Stimulated activated CD4-positive, alpha-beta T cell treated with anti-CD3 and anti-CD28 coated beads, Interleukin-1b, Interleukin-23, amount 100 ng/mL, for 1 hour (primary cell): ENCODE measurements at places on chromosomes 7 and 10.

- no peak for DNase-seq
Observed at GRCh38 chr10:4074545-4075407, 289.8 kb upstream of the KLF6 start.

- peak; percentile 10 for DNase-seq
Observed at GRCh38 chr7:17939606-17940301, 540 bp downstream of the SNX13 start.

DNA sequence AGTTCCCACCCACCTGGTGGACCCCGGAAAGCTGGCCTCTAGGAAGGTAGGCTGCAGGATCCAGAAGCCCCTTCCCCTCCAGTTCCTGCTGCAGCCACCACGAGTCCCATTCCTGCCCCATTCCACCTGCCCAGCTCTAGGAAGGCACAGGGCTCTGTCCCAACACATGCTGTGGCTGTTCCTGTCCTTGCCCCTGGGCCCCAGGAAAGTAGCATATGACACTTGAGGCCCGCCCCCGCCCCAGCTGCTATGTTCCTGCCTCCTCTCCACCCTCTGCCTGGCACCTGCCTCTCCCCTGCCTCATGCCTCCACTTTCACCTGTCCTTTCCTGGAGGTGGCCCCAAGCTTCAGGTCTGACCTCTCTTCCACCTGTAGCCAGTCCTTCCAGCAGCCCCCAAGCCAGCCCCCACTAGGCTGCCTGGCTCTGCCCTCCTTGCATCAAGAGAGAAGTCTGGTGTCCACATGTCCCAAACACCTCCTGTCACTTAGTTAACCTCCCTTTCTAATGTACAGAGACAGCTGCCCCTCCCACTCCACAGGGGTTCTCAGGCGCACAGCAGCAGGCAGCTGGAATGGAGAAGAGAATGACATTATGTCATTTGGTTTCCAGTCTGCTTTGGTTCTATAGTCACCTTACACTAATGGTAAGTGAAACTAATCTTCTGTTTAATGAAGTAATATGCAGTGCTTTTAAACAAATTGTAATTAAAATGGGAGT, 22.7 kb downstream of the YKT6 start:
- no peak for DNase-seq

GRCh38 chr10:76242956-76243355, 811.5 kb downstream of the LRMDA start:
- DNase-seq: no peak

DNA sequence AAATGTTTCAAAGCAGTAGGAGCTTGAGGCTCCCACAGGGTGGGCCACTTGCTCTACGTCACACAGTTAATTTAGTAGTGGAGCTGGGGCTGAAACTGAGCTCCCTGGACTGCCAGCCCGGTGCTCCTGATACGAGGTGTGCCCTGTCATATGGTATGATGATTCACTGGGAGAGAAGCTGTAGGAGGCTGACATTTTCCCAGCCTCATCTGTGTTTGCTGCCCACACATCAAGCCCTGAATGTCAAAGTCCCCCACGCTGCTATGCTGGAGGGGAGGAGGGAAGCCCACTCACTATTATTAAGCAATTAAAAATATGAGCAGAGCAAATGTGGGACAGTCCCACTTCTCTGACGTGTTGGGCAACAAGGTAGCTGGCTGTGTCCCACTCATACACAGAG, 81.2 kb upstream of the SORCS3 start:
- DNase-seq: no peak

GRCh38 chr7:2041496-2042367, 191.0 kb downstream of the MAD1L1 start:
- DNase-seq: no peak

DNA sequence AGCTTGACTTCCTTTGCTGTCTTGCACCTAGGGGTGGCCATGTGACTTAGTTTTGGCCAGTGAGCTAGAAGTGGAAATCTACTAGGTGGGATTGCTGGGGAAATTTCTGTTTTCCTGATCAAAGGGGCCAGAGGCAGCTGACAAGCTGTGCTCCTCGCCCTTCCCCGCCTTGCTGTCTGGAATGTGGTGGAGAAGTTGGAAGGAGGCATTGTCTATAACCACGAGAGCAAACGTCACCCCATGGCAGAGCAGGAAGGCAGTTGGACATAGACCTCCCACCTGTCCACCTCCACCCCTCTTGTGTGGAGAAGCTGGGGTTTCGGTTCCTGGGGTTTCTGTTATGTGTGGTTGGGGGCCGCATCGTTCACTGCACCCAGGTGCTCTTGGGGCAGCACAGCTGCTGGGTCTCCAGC, 7.3 kb downstream of the SFRP5 start:
- no peak for DNase-seq

- no peak for DNase-seq
Observed at GRCh38 chr7:135964791-135965190, 12.4 kb downstream of the MTPN start.

DNA sequence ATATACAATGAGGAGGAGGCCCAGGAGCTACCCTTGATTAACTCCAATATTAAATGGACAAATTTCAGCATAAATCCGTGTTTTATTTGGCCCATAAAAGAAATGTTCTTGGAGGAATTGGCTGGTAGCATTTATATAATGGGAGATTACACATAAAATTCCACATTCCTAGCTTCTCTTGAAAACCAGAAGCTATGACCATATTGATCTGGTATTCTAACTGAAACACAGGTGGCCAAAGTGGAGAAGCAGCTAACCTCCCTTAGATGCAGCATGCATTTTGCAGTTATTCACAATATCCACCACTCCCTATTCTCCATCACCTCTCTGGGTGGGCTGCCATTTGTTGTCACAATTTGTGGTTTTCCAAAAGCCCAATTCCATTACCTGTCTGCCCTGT, 148.8 kb upstream of the CACNA2D1 start:
- no peak for DNase-seq

- DNase-seq: no peak
Observed at GRCh38 chr10:116838143-116838725, 11.1 kb upstream of the ENO4 start.

DNA sequence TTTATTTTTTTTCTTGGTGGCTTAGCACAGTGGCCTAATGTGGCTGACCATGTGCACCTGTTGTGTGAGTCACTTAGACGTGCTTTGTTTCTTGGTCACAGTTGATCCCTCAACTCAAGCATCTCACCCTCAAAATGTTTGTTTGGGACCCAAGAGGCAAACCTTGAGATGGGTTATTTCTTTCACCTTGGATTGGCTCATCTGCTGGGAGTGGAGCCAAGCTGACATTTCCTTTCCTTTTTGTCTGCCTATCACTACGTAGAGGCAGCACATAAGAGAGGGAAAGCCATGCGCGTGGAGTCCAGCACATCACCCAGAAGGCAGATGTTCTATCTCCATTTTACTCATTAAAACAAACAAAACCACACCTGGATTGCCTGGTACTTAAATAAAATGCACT, 6.4 kb upstream of the PRKCQ start:
- no peak for DNase-seq

DNA sequence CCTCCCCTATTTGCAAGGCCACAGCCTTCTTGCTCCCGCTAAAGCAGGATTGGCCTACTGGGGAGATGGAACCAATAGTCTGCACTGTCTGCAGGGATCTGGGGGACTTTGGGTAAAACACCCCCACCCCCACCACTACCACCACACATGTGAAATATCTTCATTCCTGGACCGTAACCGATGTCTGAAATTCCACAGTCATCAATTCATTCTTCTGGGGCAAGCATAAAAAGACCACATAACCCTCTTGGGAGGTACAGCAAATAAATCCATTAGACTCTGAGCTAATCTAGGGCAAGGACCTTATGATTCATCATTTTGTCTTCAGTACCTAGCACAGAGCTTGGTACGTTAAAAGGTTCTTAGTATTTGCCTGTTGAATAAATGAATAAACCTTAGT, 307.8 kb downstream of the GPAM start:
- DNase-seq: no peak

- DNase-seq: peak; percentile 15
Observed at GRCh38 chr7:139635526-139636302, 112.2 kb downstream of the CLEC2L start.

GRCh38 chr10:2214092-2214491, 476.8 kb upstream of the ADARB2 start:
- no peak for DNase-seq

GRCh38 chr10:78952686-78953085, 116.1 kb upstream of the ZMIZ1 start:
- no peak for DNase-seq

DNA sequence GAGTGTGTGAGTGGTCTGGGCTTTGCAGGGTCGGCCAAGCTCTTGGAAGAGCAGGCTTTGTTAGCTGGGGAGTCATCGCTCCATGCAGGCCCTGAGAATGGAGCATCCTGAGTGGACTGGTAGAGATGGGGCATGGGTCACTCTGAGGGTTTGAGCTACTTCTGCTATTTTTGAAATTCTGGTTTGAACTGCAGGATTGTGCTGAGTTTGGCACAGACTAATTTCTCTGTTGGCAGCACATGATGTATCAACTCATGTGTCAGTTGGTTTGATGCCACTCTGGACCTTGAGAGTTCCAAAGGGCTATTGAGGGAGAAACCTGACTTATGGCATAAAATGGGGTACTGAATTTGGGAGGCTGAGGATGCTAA, 56.3 kb downstream of the LRMDA start:
- no peak for DNase-seq

GRCh38 chr7:141497391-141497790, 53.8 kb upstream of the AGK start:
- no peak for DNase-seq

GRCh38 chr10:35933940-35934641, 292.0 kb upstream of the FZD8 start:
- no peak for DNase-seq

GRCh38 chr7:917255-918117, 37.0 kb downstream of the ADAP1 start:
- DNase-seq: no peak

DNA sequence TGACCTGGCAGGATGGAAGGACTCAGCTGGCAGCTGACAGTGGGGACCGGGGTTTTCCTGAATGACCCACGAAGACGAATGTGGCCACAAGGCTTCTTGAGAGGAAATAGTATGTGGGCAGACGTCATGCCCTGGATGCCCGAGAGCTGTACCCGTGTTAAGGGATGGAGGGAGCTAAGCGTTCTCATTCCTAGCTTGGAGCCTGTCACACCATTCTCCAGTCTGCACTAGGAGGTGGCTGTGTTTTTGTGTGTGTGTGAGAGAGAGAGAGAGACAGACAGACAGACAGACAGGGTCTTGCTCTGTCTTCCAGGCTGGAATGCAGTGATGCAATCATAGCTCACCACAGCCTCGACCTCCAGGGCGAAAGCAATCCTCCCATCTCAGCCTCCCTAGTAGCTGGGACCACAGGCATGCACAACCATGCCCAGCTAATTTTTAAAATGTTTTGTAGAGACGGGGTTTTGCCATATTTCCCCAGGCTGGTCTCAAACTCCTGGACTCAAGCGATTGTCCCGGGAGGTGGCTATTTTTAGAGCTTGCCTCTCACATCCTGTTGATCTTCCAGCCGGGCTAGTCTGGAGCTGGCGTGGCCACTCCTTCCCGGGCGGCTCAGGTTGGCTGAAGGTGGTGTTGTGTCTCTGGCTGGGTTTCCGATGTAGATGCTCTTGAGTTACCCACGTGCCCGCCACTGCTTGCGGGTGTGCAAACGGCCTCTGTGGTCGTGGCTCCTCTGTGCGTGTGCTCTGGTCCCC, 2.1 kb downstream of the AMZ1 start:
- no peak for DNase-seq

GRCh38 chr7:117010375-117011133, 57.3 kb downstream of the ST7 start:
- DNase-seq: no peak

GRCh38 chr7:14449291-14449690, 453.3 kb downstream of the DGKB start:
- no peak for DNase-seq

- no peak for DNase-seq
Observed at GRCh38 chr10:37860494-37861190, 3.2 kb upstream of the ZNF248 start.

GRCh38 chr10:77393821-77394501, 243.6 kb downstream of the KCNMA1 start:
- DNase-seq: no peak

GRCh38 chr7:79258826-79259225, 194.6 kb downstream of the MAGI2 start:
- DNase-seq: no peak

GRCh38 chr10:117967149-117967650, 79.5 kb downstream of the RAB11FIP2 start:
- DNase-seq: no peak

DNA sequence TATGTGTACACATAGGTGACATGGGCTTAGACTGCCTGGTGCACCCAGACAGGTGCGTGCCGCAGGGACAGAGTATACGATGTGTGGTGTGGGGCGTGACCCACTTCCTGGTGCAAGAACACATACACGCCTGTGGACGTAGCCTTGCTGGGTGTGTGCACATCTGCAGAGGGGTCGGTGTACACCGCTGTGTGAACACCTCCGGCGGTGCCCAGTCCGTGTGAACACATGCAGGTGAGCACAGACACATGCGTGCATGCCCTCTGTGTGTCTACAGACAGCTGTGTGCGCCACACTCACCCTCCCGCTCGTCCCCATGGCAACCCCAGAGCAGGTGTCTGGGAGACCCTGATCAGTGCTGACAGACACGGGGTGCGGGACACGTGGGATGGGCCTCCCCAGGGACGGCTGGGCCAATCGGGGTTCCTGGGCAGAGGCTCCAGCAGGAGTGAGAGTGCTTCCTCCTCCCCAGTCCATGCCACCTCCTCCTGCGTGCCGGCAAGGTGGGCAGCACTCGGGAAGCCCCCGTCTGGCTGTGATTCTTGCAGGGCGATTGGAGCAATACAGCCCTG, 23.4 kb downstream of the ELFN1 start:
- DNase-seq: no peak

DNA sequence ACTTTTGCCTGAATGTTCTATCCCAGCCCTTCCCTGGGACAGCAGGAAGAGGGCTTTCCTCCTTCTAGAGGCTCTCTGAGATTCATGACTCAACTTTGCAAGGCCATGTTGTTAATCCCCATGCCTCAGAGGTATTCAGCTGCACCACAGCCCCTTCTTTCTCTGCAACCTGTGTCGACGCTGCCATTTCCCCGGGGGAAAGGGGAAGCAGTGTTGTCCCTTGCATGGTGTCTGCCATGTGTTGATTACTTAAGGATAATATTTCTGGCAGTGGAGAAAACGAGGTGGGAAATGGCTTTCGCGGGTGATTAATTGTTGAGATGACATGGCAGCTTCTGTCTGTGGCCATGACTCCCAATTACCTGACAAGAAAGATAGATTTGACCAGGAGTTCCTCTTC, 133.1 kb downstream of the SORCS3 start:
- DNase-seq: no peak

DNA sequence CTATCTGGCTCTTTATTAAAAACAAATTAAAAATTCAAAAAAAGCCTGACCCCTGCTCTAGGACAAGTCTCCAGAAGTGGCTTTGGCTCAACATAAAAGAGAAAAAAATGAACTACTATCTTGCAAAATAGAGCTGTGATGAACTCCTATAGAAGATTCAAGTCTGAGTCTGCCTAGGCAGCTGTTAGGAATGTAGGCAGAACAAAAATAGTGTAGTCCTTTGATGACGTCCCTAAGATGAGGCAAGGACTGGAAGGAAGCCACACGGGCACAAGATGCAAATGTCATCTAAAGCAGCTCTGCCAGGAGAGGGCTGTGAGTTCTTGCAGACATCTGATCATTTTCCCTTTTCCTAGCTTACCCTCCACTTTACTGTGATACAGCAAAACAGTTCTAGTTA, 20.5 kb downstream of the ASNS start:
- no peak for DNase-seq
